ENCODE measurements at places on chromosomes 3 and 15. TPM values are rescaled to one million over a fixed set of nuclear protein-coding genes. Genes with fewer than 3 reads are reported as not detected.

GRCh38 chr3:174547801-174548435 is 311.2 kb upstream of the NAALADL2 start:
- no peak overlapping the region for H3K27ac ChIP-seq
- no peaks in the 10 kb centered on the region for H3K27me3 ChIP-seq
- no peak for DNase-seq
- H3K36me3 ChIP-seq: no peaks in the 10 kb centered on the region

DNA sequence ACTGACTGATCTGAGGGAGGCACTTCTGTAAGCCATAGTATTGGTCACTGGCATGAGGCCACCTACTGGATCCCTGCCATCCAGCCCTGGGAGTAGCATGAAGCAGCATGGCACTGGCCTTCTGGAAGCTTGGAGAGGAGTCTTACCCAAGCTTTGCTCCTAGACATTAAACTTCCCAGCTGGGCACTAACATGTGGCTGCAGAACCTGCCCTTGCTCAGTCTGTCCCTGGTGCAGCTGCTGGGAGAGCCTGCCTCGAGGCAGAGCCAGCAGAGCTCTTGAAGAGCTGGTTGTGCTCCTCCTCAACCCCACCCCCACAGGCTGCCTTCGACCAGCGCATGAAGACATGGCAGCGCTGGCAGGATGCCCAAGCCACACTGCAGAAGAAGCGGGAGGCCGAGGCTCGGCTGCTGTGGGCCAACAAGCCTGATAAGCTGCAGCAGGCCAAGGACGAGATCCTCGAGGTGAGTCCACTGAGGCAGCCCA is 17.1 kb upstream of the SNX22 start:
- no peaks in the 10 kb centered on the region for H3K4me1 ChIP-seq
- no peaks in the 10 kb centered on the region for H3K27me3 ChIP-seq
- no peaks in the 10 kb centered on the region for H3K36me3 ChIP-seq
- H3K27ac ChIP-seq: no peak overlapping the region

DNA sequence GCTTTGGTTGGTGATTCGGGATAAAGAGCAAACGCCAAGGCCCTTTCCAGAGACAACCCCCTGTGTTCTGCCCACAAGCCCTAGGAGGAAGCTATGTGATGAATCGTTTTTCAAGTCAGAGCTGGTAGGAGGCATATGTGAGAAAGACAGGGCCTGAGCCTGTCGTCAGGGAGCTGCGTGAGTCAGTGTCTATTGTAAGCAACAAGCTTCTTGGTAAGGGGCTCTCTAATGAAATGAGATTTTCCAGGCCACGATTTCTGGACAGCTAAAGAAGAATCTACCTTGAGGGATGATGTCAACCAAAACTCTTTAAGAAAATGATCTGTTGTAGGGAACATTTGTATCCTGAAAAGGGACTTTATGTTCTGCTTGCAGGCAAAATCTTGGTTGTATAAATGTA is 318.9 kb upstream of the IL12A start:
- no peak overlapping the region for H3K27ac ChIP-seq
- H3K36me3 ChIP-seq: no peaks in the 10 kb centered on the region
- H3K4me3 ChIP-seq: no peak overlapping the region
- H3K27me3 ChIP-seq: no peaks in the 10 kb centered on the region

DNA sequence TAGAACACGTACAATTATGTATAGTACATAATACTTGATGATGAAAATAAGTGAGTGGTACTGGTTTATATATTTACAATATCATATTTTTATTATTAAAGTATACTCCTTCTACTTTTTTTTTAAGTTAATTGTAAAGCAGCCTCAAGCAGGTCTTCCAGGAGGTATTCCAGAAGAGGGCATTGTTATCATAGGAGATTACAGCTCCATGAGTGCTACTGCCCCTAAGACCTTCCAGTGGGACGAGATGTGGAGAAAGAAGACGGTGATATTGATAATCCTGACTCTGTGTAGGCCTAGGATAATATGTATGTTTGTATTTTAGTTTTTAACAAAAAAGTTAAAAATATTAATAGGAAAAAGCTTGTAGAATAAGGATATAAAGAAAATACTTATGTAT is 40.3 kb upstream of the SCN5A start:
- no peaks in the 10 kb centered on the region for H3K4me1 ChIP-seq
- H3K4me3 ChIP-seq: no peak overlapping the region
- H3K27me3 ChIP-seq: peaks cover 38% of the 10 kb centered on the region
- no peak overlapping the region for H3K27ac ChIP-seq
- DNase-seq: no peak

GRCh38 chr3:140731440-140732119 is 53.7 kb downstream of the TRIM42 start:
- DNase-seq: no peak
- H3K36me3 ChIP-seq: no peaks in the 10 kb centered on the region
- no peaks in the 10 kb centered on the region for H3K27me3 ChIP-seq
- H3K4me3 ChIP-seq: no peak overlapping the region
- H3K27ac ChIP-seq: no peak overlapping the region

GRCh38 chr15:67641453-67641852 is 99.0 kb downstream of the MAP2K5 start:
- no peaks in the 10 kb centered on the region for H3K36me3 ChIP-seq
- no peak overlapping the region for H3K27ac ChIP-seq
- no peaks in the 10 kb centered on the region for H3K27me3 ChIP-seq
- no peaks in the 10 kb centered on the region for H3K4me1 ChIP-seq
- H3K4me3 ChIP-seq: no peak overlapping the region
- DNase-seq: no peak

DNA sequence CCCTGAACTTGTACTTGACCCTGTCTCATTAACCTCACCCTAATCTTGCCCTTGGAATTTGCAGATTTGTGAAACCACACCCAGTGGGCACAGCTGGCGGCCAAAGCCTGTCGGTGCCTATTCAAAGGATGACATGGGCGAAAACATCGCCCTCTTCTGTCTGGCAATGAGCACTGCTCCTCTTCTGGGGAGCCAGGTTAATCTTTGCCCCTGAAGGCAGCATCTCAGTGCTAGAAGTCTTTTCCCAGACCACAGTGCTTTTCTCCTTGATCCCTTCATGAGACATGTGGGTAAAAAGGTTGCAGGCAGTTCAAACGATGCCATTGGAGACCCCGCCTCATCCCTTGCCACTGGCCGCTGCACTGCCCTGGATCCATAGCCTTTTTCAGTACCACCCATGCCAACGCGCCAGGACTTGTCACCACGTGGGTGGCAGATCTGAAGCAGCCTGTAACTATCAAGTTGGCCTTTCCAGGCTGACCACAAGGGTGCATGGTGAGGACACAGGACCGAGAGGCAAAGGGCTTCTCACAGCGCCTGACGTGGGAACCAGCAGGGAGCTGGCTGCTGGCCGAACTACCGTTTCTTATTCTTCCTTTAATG is 6.5 kb upstream of the DNASE1L3 start:
- 0 out of 2 replicates have a peak overlapping the region, but pooled peaks have one; percentile 24 for H3K4me3 ChIP-seq
- H3K4me1 ChIP-seq: peaks cover 48% of the 10 kb centered on the region
- DNase-seq: peak; percentile 75
- no peaks in the 10 kb centered on the region for H3K27me3 ChIP-seq
- H3K27ac ChIP-seq: 0 out of 2 replicates have a peak overlapping the region, but pooled peaks have one; percentile 33

DNA sequence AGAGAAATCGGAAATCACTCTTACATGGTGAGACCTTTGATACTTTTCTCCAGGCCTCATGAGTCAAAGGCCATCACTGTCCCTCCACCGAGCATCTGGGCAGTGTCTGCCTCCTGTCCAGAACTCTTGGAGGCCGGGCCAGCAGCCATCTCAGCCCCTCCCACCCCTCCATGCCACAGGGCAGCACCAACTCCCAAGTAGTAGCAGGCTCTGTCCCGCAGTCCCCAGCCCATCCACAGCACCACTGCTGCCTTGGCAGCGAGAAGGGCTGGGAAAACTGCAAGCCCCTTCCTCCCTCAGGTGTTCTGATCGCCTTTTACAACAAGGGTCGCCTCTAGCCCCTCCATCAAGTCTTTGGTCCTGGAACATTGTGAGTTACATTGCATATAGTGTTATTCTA is 5.5 kb downstream of the LYSMD4 start:
- H3K27me3 ChIP-seq: no peaks in the 10 kb centered on the region
- DNase-seq: no peak
- peaks cover 7% of the 10 kb centered on the region for H3K4me1 ChIP-seq
- H3K4me3 ChIP-seq: no peak overlapping the region
- H3K27ac ChIP-seq: no peak overlapping the region

DNA sequence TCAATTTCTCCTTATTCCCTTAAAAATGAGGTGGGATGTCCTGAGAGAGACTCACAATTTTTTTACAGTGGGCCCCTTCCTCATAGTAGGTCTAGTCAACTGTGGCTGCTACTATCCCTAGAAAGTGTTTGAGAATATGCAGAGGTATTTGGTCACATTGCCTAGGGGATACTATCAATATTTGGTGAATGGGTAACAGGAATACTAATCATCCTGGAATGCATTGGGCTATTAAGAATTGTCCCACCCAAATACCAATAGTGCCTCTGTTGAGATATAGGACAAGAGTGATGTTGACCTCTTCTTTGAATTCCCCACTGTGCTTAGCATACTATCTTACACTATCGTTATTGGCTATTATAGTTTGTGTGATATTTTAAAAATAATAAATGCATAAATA is 389.4 kb downstream of the DIPK2A start:
- peaks cover 20% of the 10 kb centered on the region for H3K4me1 ChIP-seq
- H3K27ac ChIP-seq: no peak overlapping the region
- no peaks in the 10 kb centered on the region for H3K27me3 ChIP-seq
- no peaks in the 10 kb centered on the region for H3K36me3 ChIP-seq

DNA sequence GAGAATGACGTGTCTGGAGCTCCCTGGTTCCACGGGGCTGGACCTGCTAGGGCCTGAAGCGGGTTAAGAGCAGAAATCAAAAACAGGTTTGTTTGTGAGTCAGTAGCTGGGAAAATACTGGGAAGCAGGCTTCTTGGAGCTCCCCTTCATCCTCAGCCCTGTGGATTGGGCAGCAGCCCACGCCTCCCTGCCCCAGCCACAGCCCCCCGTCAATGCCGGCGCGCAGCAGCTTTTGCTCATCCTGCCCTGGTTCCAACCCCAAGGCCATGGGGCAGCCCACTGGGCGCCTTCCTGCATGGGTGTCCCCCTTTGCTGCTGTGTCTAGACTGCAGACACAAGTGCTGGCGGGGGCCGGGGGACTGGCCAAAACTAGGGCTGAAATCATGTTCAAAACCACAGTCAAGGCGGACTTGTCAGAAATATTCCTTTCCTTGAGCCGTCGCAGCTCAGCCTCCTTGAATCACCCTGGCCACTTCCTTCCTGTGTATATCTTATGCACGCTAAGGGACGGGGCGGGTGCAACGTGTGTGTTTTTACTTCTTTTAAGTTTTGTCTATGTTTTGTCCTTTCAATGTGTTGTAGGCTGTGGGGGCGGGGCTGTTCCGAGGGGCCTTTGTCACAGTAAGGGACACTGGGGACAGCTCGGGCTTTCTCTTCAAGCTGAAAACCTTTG is 108.1 kb downstream of the KLF13 start:
- H3K36me3 ChIP-seq: no peaks in the 10 kb centered on the region
- H3K4me3 ChIP-seq: no peak overlapping the region
- peaks cover 34% of the 10 kb centered on the region for H3K27me3 ChIP-seq
- DNase-seq: no peak
- no peak overlapping the region for H3K27ac ChIP-seq

GRCh38 chr3:99776516-99777209 is 41.0 kb upstream of the CMSS1 start:
- no peaks in the 10 kb centered on the region for H3K36me3 ChIP-seq
- H3K27ac ChIP-seq: no peak overlapping the region
- no peaks in the 10 kb centered on the region for H3K27me3 ChIP-seq

GRCh38 chr3:114128826-114129225 is 50.0 kb downstream of the DRD3 start:
- DNase-seq: no peak
- no peak overlapping the region for H3K27ac ChIP-seq
- H3K27me3 ChIP-seq: no peaks in the 10 kb centered on the region
- no peaks in the 10 kb centered on the region for H3K36me3 ChIP-seq
- no peak overlapping the region for H3K4me3 ChIP-seq

GRCh38 chr3:130601442-130601971 is 84.5 kb downstream of the COL6A6 start:
- H3K36me3 ChIP-seq: no peaks in the 10 kb centered on the region
- peaks cover 55% of the 10 kb centered on the region for H3K27me3 ChIP-seq
- DNase-seq: no peak
- no peak overlapping the region for H3K4me3 ChIP-seq

DNA sequence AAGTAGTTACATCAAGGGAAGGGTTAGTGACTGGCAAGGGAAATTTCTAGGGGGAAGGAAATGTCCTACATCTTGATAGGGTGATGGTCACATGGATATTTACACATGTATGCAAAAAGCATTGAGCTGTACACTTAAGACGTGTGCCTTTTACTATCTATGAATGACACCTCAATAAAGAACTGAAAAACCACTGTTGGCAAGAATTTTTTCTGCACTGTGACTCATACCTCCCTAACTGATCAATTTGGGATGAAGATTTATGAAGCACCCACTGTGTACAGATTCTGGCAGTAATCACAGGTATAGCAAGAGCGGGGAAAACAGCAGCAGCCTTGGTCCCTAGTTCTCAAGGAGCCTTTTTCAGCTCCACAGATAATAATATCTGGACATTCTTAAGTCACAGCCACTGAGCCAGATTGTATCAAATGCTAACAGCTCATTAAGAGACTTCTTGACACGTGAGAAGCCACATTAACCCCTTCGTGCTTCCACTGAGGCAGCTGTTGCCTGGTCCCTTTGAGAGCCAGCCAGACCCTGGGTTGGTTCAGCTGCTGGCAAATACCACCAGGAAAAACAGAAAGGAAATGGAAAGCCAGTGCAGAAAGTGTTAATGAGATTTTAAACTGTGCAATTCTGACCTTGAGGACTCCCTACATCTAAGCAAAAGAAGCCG is 32.0 kb upstream of the GALNT15 start:
- H3K36me3 ChIP-seq: no peaks in the 10 kb centered on the region
- H3K4me1 ChIP-seq: peaks cover 2% of the 10 kb centered on the region
- H3K4me3 ChIP-seq: no peak overlapping the region
- no peaks in the 10 kb centered on the region for H3K27me3 ChIP-seq

GRCh38 chr3:108209579-108209978 is 12.6 kb downstream of the IFT57 start:
- H3K4me1 ChIP-seq: no peaks in the 10 kb centered on the region
- DNase-seq: no peak
- peaks cover 18% of the 10 kb centered on the region for H3K36me3 ChIP-seq
- no peak overlapping the region for H3K27ac ChIP-seq

DNA sequence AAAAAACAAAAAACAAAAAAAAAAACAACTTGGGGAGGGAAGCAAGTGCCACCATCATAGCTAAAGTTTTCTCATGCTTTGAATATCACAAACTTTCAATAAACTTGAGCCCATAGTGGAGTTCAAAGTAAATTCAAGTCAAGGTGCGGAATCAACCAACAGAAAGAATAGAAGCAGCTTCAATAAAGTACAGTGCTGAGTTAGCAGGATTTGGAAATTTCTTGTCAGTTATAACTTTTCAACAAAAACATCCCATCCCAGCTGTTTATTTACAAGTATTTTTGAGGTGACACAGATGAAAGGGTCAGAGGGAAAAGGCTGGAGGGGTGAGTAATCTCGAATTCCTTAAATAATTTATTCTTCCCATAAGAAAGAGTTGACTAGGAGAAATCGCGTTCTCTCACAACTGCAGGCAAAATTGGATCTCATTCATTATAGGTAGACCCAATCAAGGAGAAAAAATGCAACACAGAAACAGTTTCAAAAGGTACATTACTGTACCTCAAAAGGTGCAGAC is 477.4 kb upstream of the RASGRP1 start:
- no peak for DNase-seq
- no peaks in the 10 kb centered on the region for H3K36me3 ChIP-seq
- no peaks in the 10 kb centered on the region for H3K27me3 ChIP-seq
- no peak overlapping the region for H3K4me3 ChIP-seq
- no peaks in the 10 kb centered on the region for H3K4me1 ChIP-seq
- H3K27ac ChIP-seq: no peak overlapping the region

The MRPL3 gene
- 110 TPM for total RNA-seq

The CLDND1 gene
- 143 TPM for total RNA-seq

The LRRFIP2 gene
- total RNA-seq: 40.2 TPM

The TRIM71 gene
- total RNA-seq: not detected

The TEX9 gene
- total RNA-seq: 11.8 TPM

The GRK7 gene
- total RNA-seq: not detected

The TMC3 gene
- not detected for total RNA-seq

The PPP1R14D gene
- total RNA-seq: 0.55 TPM

The DNAH12 gene
- 0.22 TPM for total RNA-seq

The TMEM212 gene
- not detected for total RNA-seq

Measured in PC-9 (cell line).